Activated gamma-delta T cell treated with Interleukin-2 at 50 U/mL for 16 hours (primary cell): ENCODE measurements at places on chromosomes 12 and 14.
A peak's percentile ranks its signal among the peaks of the same experiment; 100 is the strongest.

GRCh38 chr12:113222730-113223531 lies 1.7 kb downstream of the TPCN1 start:
- DNase-seq: no peak

DNA sequence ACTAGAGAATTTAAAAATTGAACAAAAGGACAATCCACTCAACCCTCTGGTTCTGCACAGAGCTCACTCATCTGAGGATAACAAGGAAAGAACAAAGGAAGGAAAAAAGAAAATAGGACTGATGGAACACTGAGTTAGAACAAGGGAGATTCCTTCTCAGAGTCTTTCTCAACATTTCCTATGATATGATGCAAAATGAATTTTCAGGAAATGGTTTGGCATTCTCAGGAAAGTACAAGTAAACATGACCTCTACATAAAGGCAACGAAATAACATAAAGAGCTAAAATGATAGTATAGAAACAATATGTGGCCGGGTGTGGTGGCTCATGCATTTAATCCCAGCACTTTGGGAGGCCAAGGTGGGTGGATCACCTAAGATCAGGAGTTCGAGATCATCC lies 135.8 kb downstream of the ITPR2 start:
- DNase-seq: no peak

DNA sequence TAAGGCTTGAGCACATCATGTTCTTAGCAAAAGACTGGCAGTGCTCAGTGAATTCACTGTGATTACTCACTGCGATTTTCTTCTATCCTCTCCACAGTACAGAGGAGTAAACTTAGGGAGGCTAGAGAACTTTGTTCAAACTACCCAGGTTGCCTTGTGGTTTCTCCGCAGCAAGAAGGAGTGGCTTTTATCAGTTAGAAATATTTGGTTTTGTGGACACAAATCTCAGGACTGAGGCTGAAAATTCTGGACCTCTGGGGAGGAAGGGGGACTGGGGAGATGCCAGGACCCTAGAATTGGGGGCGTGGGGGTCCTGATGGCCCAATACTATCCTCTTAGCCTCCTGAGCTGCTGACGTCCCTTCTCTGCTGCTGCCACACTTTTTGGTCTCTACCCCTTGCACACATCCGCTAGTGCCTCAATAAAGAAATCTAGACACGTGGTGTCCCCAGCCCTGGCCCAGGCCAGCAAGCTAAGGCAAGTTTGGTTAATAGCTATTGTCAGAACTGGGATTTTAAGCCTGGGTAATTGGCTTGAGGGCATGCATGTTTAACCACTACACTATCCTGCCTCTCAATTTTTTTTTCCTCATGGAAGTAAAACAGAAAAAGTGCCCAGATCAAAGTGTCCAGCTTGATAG lies 842 bp downstream of the OAS2 start:
- DNase-seq: peak; percentile 20

DNA sequence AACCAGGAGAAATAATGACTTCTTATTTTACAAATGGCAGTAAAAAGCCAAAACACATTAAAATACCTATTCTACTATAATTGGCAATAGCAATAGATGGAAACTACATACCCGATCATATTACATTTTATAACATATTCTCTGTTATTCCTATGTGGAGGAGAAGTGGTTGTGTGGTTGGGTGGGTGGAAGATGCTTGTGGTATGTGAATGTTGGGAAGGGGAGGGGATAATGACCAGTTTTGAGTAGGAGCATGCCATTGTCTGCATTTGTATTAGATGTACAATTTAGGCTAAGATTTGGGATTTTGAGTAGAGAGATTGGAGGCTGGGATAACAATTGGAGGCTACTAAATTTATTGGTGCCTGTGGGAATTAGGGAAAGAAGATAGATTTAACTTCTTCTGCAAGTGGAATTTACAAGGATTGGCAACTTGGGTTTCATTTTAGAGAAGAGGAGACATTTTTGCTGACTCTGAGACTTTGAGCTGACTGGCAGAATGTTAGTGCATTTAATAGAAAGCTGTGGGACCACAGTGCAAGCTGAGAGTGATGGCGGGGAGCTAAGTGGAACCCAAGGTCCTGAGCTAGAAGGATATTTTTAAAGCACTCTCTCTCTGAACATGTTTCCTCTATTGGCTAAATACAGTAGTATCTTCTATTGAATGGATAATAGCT lies 65.2 kb downstream of the SLC16A7 start:
- no peak for DNase-seq

- DNase-seq: no peak
Observed at GRCh38 chr12:10272467-10272866, 35.2 kb upstream of the KLRD1 start.

GRCh38 chr12:20206410-20206809 lies 161.9 kb upstream of the PDE3A start:
- DNase-seq: no peak

DNA sequence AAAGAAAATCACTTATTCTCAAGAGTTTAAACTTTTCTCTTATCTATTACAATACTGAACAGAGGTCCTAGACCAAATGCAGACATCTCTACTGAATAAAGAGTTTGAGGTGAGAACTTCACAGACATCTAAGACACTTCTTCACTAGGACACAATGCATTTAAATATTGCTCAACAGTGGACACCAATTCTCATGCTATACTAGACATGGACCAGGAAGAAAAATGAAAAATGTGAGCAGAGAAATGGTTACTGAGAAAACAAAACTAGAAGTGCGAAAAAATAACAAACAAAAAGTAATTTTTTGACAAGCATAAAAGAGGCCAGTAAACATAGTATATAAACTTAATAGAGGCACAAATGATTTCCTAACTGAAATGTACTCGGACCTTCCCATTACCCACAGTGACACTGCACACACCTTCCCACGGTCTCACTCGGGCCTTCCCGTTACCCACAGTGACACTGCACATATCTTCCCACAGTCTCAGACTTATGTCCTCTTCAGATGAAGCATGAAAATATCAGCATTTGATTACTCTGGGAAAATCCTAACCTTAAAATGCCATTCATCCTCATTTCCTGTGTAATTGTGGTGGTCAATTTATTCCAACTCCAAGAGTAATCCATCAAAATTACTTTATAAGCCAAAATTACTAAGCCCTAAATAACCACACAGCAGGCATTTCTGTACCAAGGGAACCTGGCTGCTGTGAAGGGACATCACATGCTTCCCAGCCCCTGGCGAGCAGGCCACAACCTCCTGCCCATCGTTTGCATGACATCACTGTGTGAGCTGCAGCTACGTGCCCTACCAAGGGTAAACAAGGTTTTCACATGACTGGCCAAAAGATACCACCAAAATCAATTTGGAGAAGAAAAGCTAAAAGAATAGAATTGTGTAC lies 6.4 kb downstream of the SLC15A4 start:
- no peak for DNase-seq

DNA sequence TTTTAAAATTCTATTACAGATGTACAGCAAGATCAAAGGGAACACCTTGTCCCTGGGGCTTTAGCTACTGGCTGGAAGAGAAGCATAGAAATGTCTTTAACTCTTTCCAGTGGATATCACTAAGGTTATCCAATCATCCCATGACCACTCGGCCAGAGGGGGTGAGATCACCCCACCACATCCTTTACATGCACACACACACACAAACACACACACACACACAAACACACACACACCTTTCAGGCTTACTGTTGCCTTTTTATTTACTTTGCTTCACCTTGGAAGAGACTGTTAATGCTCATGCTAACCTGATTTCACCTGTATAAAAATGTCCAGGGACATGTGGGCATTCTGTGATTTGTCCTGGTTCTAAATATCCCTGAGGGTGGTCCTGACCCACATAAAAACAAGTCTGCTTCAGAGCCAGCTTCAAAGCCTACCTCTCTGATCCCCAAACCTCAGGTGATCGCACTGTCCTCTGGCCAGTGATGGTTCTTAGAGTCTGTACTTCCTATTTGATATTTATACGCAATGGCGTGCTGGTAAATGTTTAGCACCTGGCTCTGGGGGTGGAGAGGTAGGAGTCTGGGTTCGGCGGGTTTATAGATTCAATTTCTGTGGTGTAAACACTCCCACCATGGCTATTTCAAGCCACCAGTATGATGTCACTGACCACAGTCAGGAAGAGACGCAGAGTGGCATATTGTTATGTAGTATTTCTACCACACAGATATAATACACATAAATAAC lies 166.1 kb upstream of the EEA1 start:
- no peak for DNase-seq
